ENCODE measurements at places on chromosomes 5 and 9.
A peak's percentile ranks its signal among the peaks of the same experiment; 100 is the strongest.

GRCh38 chr9:38352530-38353328 lies 39.8 kb upstream of the ALDH1B1 start:
- no peak for DNase-seq

DNA sequence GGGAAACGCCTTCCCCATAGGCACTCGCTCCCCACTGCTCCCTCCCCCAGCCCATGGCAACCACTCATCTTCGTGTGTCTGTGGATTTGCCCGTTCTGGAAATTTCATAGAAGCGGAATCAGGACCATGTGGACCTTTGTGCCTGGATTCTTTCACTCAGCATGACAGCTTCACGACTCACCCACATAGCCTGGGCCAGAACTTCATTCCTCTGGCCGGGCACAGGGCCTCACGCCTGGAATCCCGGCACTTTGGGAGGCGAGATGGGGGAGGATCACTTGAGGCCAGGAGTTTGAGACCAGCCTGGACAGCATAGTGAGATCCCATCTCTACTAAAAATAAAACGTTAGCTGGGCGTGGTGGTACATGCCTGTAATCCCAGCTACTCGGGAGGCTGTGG lies 12.1 kb upstream of the DIPK1B start:
- DNase-seq = no peak

- no peak for DNase-seq
These were observed 142.0 kb downstream of the FAM114A2 start for GRCh38 chr5:153896701-153897100.

DNA sequence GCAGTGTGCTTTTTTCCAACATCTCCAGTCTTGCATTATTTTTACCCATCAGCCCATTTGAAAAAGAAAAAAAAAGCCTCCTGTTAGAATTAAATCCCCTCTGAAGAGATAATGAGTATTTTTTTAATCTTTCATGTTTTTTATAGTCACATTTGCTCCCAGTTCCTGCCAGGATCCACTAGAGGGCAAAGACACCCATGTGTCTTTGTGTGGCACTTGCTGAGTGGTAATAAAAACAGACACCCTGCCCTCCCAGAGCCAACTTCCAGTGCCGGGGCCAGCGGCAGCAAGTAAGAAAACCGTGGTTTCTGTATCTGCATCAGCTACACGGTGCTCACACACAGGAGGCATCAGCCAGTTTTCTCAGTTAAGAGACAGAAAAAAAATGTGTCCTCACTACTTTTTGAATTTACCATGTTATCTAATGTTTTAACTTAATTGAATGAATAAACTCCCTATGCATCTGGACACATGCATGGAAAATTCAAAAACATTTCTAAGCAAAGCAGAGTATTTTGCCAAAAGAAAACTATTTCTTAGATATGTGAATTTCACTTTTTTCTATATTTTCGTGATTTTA lies 70.2 kb upstream of the PLEKHG4B start:
- no peak for DNase-seq

- DNase-seq = peak; percentile 60
These were observed 99.9 kb downstream of the GTF3C4 start for GRCh38 chr9:132769906-132770769.

DNA sequence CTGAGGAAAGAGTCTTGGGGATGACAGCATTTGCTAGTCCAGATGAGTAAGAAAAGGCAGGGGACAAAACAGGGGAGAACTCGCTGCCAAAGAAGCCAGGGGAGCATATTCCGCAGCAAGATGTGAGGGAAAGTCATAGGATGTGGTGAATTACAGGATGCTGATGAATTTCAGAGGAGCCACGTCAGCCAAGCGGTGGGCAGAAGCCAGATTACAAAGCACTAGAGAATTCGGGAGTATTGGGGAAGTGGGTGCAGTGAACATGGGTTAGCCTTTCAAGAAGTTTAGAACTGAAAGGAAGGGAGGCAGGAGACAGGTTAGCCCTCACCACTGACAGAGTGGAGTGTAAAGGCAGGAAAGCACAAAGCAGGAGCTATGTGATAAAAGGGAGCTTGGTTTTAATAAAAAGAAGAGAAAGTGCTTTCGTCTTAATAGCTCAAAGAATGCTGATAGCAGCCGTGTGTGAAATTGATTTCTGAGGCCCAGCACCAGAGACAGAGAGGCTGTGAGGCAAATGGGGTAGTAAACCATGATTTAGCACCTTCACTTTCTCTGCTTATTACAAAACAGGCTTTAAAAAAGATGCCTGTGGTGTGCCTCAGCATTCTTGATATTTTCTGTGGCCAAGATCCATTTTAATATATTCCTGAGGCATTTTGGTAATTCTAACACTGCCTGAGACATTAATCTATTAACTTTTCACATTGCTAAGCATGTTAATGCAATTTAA lies 16.9 kb downstream of the ADAMTSL1 start:
- DNase-seq = no peak

- DNase-seq = no peak
These were observed 10.2 kb downstream of the ADRB2 start for GRCh38 chr5:148836272-148837250.

DNA sequence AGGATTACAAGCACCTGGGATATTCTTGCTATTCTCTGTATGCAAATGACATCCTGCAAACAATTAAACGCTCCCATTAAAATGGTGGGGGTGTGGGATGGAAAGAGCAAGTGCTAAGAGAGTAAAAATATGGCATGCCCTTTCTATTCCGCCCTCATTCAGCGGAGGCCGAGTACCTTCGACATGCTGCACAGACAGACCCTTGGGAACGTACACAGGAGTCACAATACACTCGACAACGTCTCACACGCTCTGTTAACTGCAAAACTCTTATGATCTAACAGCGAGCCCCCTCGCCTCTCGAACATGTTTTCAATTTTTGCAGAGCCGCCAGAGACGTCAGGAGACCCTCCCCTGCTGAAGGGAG lies 322.2 kb downstream of the CEMIP2 start:
- DNase-seq = no peak

GRCh38 chr5:158727136-158727535 lies 372.6 kb downstream of the EBF1 start:
- DNase-seq = no peak

GRCh38 chr9:91220491-91221135 lies 141.1 kb downstream of the AUH start:
- DNase-seq = no peak

DNA sequence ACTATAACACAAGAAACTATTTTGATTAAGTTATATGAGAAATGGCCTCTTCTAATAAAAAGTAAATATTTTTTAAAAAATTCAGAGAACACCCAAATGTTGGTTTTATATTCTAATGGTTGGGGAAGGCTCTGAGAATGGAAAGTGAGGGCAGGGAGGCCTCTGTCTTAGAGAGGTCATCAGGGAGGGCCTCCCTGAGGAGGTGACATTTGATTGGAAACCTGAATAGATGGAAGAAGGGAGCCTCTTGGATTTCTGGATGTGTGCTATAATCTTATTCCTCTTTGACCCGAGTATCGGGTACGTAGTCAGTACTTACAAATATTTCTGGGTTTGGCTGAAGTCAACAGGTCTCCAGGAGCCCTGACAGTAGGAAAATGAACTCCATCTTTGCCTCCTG lies 26.1 kb upstream of the GRPEL2 start:
- DNase-seq = no peak

- DNase-seq = no peak
These were observed 4.9 kb downstream of the EDIL3 start for GRCh38 chr5:84379749-84380148.

DNA sequence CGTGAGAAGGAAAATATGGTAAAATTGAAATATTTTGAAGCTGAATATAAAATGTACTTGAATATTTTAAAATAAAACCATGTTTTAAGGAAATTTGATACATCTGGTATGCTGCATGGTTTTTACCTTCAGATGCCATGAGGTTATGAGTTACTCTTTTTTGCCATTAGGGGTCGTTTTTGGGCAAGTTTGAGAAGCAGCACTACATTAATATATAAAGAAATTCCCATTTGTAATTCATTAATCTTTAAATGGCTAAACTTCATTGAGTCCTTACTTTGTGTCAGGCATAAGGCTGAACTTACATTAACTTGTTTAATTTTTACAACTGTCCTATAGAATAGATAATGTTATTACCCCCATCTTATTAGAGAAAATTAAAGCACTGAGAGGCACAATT lies 152.3 kb downstream of the KDM4C start:
- no peak for DNase-seq

DNA sequence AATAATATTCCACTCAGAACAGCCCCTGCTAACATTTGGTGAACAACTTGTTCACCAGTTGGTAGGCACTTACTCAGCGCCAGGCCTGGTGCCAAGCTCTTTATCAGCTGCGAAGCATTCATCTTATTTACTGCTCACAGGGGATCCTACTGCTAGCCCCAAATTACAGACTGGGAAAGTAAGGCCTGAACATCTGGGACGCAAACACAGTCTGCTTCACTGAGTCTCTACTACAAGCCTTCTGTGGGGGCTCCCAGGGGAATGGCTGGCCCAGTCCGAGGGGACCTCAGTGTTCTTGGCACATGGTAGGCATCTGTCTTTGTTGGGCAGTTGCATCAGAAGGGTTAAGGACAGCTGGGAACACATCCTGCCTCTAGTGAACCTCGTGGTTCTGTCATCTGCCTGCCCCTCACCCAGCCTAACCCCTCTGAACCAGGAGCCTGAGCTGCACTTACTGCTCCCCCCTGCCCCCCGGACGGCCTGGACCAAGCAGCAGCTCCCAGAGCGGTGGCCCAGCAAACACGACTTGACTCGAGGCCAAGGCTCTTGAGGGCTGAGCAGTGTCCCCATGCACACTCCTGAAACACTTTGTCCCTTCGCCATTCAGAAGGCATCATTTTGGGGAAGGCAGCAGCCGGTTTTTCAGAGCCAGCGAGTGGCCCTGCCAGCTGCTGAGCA lies at the start of gene PHYHD1:
TSS of gene PHYHD1 (plus strand) at position 602 of the 678 bp plus-strand sequence. CDS start 1,342 bp downstream, outside the sequence.
- peak; percentile 36 for DNase-seq

GRCh38 chr5:55110217-55110616 lies 7.8 kb downstream of the GZMA start:
- DNase-seq = no peak

- no peak for DNase-seq
These were observed 33.5 kb downstream of the CSNK1G3 start for GRCh38 chr5:123545506-123545905.

DNA sequence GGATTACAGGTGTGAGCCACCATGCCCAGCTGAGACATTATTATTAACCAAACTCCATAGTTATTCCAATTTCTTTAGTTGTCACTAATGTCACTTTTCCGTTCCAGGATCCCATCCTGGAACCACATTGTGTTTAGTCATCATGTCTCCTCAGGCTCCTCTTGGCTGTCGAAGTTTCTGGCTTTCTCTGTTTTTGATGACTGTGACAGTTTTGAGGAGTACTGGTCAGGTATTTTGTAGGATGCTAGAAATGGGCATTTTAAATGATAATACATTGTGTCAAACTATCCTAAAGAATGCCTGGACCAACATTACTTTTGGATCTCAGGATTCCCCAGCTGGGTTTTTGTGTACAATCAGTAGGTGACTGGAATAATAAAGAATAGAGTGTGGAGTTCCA lies 19.8 kb upstream of the NEUROG1 start:
- DNase-seq = no peak

DNA sequence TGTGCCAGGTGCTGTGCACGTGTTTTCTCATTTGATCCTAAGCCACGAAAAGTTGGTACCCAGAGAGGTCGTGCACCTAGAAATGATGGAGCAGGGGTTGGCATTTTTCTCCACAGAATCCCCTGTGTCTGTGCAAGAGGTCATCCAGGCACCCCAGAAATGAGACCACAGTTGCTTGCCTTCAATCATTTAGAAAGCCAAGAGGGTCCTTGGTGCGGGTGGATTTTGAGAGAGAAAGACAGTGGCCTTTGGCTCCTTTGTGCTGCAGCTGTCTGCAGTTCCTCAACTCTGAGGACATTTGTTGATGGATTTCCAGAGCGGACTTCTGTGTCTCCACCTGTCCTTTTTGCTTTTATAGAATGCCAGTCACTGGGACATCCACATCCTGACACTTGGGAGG lies 33.8 kb upstream of the SPRY4 start:
- DNase-seq = no peak

DNA sequence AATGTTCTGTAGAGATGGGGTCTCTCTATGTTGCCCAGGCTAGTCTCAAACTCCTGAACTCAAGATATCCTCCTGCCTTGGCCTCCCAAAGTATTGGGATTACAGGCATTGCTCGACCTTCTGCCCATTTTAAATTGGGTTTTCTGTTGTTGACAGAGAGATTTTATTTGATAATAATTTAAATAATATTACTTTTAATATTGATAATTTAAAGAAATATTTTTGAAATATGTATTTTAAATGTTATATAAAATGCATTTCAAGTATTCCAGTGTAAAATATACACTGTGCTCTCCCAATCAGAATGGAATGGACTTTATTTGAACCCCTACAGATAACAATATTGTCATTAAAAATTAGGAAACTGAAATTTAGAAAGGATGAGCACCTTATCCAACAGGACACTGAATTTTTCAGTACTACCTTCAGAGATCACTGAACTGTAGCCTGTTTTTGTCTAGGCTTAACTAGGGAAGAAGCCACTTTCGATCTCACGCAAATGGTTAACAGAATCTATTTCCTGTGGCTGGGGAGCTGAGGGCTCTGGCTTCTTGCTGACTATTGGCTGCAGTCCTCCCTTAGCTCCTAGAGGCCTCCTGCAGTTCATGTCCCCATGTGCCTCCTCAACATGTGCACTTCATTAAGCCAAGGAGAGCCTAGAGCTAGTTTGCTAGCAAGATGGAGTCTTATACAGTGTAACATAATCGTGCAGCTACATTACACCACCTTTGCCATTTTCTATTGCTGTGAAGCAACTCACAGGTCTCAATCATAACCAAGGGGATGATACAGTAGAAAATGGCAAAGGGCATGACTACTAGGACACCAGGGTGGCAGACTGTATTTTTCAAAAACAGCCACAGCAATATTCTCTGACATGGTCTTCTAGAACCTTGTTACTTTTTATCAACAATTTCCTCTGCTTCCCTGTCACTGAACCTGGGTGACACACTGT lies 150.0 kb downstream of the CDC42SE2 start:
- DNase-seq = no peak

- peak; percentile 62 for DNase-seq
These were observed at the start of gene NIM1K for GRCh38 chr5:43191740-43192557. Gene NIM1K, plus strand, starts transcription at chr5:43192225. Its CDS starts 53,551 bp downstream, at chr5:43245776.

GRCh38 chr5:149745943-149746324 lies 15.8 kb downstream of the PPARGC1B start:
- DNase-seq = no peak

DNA sequence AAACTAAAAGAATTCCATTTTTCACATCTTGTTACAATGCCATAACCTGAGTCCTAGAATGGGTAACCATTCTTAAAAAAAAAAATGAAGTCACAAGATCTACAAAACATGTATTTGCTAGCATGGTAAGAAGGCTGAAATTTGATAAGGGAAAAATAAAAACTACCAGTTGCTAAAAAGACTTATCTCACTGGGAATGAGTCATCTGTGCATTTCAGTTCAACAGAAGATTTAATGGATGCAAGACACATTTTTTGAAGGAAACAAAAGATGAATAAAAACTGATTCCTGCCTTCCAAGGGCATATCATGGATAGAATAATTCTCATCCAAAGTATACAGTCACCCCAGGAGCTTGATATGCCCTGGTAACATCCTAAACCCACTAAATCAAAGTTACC lies 47.2 kb downstream of the SGTB start:
- no peak for DNase-seq

Measured in D721Med (cell line).